ENCODE measurements at places on chromosomes 11 and 22.

DNA sequence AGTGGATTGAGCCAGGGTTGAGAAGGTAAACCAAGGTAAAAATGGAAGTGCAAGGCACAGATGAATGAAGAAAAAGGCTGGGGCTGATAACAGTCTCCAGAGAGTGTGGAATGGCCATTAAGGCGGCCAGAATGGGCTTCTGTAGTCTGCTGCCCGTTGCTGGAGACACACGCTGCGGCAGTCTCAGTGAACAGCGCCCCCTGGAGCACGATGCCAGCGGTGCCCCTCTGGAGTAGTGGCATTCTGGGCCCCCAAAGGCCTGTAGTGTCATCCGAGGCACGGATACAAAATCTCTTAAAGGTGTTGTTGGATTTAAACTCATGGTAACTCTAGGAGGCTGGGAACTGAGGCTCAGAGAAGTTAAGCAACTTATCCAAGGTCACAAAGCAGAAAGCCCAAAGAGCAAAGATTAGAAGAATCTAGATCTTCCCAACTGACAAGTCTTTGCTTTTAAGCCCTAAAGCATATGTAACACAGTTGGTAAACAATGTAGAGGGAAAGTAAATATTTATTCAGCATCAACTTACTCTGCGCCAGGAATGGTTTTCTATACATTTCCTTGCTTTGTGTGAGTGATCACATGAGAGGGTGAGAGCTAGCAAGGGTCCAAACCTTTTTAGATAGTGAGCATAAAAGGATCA is 18.2 kb downstream of the KCNJ1 start:
- peak; percentile 69 for DNase-seq

- DNase-seq, result peak; percentile 67
Measured at GRCh38 chr11:56932572-56933220, 56.0 kb upstream of the OR5AK2 start.

GRCh38 chr22:44625981-44626687 is 75.9 kb upstream of the PRR5 start:
- DNase-seq, result peak; percentile 70

DNA sequence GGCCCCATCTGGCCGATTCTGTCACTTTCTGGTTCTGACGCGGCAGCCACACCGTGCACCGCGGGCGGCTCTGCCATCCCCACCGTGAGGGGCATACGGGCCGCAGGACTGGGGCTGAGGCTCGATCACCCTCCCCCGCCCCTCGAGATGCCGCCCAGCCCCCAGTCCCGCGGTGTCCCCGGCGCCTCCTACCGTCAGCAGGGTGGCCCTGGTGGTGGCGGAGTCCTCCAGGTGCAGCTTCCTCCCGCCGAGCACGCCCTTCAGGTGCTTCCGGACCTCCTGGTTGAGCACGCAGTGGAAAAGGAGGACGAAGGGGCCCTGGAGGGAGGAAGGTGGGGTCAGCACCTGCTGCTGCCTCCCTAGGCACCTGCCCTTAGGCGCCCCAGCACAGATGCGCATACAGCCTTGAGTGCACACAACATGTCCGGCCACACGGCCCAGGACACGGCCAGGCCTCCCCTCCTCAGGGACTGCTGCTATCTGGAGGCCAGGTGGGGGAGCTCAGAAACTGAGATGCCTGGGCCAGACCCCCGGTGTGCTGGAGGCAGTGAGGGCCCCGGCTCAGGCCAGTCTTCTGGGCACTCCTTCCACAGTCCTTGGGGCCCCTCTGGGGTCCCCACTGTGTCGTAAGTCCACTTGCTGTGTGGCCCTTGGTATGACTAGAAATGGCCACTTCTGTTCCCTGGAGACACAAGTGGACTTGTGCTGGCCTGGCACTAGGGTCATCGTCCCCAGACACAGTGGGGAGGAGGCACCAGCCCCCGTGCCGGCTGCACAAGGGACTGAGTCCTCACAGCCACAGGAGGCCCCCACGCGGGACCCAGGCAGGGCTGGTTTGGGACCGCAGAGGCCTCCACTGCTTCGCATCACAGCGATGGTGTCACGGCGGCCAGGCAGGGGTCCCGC is 31.5 kb downstream of the TRMU start:
- DNase-seq, result no peak

DNA sequence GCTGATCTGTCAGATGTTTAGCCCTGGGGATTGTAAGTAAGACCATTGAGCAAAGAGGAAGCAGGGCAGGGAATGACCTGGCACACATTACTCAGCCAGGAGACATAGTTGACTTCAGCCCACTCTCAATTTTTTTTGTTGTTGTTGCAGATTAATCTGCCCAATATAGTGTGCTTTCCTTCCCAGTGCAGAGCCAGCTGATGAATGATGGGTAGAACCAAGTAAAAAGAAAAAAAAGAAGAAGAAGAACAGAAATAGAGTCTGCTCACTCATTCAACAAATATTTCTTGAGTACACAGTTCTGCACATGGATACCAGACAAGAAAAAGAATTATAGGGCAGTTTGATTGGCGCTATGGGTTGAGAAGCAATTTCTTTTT is 292.7 kb downstream of the ETS1 start:
- no peak for DNase-seq

- no peak for DNase-seq
Measured at GRCh38 chr22:49334976-49335375, 492.7 kb downstream of the BRD1 start.

- no peak for DNase-seq
Measured at GRCh38 chr11:17651061-17651460, 68.3 kb upstream of the MYOD1 start.

- peak; percentile 69 for DNase-seq
Measured at GRCh38 chr11:120235024-120235628, 4.8 kb upstream of the POU2F3 start.

GRCh38 chr11:69437001-69437875 is 44.2 kb upstream of the LINC01488 start:
- no peak for DNase-seq

Measured in NB4 (cell line).